ENCODE measurements at places on chromosomes 1 and 21. TPM values are rescaled to one million over a fixed set of nuclear protein-coding genes. Genes with fewer than 3 reads are reported as not detected.

GRCh38 chr1:115324649-115325420 lies 13.2 kb downstream of the NGF start:
- DNase-seq = no peak

GRCh38 chr1:42807056-42807668 lies 9.8 kb upstream of the ERMAP start:
- DNase-seq = no peak

DNA sequence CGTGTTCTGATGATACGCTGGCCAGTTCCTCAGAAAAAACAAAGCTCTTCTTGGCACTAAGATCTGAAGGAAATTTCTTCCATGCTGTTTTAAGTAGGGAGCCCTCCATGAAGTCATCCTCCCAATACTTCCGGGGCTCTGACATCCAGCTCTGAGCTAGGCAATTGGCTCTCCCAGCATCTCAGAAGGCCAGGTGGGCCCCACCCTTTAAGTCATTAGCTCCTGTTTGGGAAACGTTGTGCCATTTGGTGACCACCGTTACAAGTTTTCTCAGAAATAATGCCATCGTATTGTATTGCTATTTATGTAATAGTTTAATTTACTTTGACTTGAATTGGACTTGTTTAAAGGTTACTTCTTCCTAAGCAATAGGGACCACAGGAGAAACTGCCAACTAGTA lies 130.3 kb upstream of the EDN2 start:
- DNase-seq = no peak

DNA sequence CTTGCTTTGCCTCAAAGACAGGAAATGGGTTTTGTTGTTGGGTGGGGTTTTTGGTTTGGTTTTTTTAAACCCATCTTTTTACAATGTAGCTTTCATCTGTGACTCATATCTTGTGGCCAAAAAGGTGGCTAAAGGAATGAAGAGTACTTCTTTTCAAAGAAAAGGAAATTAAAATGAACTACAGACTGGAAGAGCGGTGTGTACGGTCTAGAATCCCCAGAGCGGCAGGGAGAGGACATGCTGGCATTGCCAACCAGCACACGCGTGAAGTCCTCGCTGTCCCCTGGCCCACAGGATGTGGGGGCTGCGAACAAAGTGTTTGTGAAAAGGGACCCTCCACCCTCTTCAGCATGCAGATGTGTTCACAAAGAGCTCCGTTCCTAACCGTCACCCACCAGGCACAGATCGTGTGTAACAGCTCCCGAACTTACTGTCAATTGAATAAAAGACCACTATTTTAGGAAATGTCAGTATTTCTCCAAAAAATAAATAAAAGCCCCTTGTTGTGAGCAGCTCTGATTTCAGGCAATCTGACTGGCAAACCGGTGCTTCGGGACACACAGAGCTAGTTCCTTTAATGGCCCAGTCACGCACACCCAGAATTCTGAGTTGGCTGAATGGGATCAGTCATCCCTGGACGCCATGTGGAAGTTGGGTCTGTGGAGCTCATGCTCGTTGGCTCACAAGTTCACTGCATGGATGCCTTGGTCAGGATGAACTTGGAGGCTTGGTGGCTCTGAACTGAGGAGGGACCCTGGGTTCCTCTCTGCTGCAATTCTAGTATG lies 602.9 kb downstream of the NPHP4 start:
- no peak for DNase-seq

GRCh38 chr1:221698579-221699349 lies 43.1 kb downstream of the DUSP10 start:
- no peak for DNase-seq

- DNase-seq = no peak
These were observed 335.3 kb downstream of the BRINP2 start for GRCh38 chr1:177505905-177506590.

DNA sequence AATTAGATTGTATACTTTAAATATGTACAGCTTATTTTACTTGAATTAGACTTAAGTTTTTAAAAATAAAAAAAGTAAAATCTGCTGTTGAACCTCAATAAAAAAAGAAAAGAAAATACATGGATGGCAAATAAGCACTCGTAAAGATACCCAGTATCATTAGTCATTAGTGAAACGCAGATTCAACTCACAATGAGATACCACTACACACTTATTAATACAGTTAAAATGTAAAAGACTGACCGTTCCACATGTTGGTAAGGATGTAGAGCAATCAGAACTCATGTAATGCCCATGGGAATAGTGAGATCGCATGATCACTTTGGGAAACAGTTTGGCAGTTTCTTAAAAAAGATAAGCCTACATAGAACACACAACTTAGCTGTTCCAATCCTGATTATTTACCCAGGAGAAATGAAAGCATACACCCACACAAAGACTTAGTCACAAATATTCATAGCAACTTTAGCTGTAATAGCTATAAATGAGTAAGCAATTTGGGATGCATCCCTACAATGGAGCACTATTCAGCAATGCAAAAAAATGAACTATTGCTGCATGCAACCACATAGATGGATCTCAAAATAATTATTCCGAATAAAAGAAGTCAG lies 7.3 kb downstream of the SH2D1B start:
- no peak for DNase-seq

The SLC22A15 gene
- 9.8 TPM for total RNA-seq

The ARMH1 gene
- not detected for total RNA-seq

Measured in vagina (tissue), 2 donors.